ENCODE measurements at places on chromosomes 2 and 18.

DNA sequence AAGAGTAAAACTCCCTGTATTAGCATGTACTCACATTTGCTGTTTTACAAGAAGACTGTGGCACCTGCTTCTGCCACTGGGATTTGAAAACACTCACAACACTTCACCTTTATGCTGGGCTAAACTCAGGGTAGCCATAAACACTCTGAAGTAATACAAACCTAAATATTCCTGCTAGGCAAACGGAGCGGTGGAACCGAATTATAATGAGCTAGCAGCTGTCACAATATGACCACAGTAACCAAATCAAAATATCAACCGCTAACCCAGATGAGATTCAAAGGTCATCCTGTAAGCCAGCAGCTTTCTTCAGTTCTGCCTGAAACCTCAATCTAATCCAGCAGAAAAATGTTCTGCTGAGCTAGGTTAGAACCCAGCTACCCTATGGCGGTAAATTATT is 132.1 kb downstream of the TCF4 start:
- peak; percentile 56 for DNase-seq

DNA sequence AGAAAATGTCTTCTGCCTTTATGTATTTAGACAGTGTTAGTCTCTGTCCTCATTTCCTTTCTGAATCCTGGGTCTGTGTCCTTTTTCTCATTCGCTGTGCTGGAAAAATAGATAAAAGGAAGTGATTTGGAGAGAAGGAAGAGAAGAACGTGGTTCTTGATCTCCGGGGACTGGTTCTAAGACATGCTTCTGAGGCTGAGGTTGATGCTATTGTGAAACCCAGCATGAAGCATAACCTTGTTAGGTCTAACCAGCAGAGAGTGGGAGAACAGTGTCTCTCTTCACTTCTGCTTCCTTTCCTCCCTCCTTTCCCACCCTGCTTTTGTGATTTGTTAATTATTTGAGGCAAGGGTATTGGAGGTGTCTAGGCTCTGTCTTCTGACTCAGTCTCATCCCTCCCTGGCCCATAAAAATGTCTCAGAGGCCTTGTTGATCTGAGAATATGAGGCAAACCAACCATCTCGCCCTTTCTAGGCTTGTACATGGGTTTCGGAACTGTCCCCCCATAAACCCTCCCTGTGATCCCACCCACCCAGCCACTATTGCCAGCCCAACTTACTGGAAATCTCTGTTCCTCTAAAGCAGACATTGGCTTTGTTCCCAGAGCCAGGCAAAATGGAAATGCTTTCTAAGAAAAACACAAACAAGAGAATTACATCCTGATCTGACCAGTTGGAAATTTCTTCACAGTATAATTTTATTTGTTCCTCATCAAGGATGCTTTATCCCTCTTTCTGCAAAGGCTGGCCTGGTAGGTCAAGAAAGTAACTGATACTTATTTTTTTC is 360.6 kb upstream of the TNP1 start:
- no peak for DNase-seq

- no peak for DNase-seq
Measured at GRCh38 chr2:18987592-18988073, 370.8 kb downstream of the OSR1 start.

DNA sequence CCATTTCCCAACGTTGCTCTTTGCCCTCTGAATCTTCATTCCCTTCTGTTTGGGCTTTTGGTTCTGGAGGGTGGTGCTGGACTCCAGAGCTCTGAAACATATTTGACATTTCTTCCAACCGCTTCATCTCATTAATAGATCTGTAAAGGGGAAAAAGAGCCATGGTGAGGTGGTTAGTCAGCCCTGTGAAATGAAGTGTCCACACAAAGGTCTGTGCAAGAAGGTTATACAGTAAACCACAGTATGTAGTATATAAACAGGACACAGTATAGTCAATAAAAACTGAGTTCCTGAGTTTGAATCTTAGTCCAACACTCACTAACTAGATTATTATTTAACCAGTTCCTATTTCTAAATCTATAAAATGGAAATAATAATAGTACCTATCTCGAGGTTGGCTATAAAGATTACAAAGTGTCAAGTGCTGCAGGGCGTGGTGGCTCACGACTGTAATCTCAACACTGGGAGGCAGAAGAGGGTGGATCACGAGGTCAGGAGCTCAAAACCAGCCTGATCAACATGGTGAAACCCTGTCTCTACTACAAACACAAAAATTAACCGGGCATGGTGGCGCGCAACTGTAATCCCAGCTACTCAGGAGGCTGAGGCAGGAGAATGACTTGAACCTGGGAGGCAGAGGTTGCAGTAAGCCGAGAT is 13.1 kb downstream of the STARD7 start:
- no peak for DNase-seq

DNA sequence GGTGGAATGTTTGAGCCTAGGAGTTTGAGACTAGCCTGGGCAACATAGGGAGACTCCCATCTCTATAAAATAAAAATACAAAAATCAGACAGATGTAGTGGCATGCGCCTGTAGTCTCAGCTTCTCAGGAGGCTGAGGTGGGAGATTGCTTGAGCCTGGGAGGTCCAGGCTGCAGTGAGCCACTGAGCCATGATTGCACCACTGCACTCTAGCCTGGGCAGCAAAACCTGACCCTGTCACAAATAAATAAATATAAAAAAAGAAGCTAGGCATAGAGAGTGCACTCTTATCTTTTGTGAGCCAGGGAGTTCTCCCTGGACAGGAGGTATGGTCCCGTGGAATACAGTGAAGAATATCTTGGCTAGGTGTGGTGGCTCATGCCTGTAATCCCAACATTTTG is 11.0 kb upstream of the KYNU start:
- no peak for DNase-seq

- no peak for DNase-seq
Measured at GRCh38 chr2:170842785-170843184, 26.1 kb downstream of the GAD1 start.

DNA sequence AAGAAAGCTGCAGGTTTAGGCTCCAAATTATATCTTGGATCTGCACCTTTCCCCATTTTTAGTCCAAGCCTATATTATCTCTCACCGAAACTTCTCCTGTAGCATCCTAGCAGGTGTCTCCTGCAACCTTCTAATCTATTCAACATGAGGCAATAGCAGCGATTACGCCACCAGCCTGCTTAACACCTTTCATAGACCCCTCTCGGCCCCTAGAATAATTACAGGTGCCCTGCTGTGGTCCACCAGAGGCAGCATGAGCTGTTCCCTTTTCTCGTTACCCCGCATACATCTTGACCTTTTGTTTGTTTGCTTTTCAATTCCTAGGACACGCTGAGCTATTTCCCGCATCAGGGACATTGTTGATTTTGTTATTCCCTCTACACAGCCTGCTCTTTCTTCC is 361.9 kb downstream of the CYRIA start:
- no peak for DNase-seq

GRCh38 chr2:88054782-88055370 is 707 bp downstream of the KRCC1 start:
- DNase-seq, result no peak

DNA sequence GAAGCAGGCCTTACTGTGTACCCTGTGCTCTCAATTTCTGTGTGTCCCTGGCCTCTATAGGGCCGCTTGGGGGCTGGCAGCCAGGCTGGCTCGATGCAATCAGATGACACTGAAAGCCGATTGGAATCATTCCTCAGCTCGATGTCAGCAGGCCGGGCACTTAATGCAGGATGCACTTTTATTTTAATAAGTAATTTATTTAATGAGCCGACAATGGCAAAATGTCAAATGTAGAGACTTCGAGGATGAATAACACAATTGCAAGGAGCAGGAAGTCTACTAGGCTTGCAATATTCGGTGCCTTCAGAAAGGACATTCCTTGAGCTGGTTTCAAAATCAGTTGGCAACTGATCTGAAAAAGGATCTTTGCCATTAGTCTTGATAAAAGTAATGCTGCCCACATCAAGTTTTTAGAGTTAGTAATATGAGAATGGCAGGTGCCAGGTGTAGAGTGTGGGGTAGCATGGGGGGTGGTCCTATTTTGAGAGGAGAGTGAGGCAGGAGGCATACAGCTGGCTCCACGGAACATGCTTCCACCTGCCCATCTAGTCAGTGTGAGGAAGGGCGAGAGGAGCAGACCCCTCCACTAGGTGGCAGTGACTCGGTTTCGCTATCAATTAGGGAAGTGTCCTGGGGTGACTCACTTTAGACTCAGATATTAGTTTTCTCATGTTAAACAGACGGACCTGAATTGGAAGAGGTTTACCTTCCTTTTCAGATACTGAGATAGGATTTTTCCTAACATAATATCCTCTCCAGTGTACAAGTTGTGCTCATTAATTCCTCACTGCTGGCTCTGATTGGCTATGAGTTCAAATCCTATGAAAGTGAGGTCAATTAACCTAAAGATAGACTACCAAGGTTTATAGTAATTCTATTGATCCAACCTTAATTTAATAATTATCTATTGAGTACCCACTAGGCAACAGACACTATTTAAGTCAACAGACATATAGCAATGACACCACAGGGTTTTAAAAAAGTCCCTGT is 80.9 kb downstream of the NABP1 start:
- no peak for DNase-seq

GRCh38 chr2:145228506-145228905 is 708.6 kb upstream of the ZEB2 start:
- no peak for DNase-seq

- no peak for DNase-seq
Measured at GRCh38 chr18:45066210-45066609, 385.5 kb downstream of the SETBP1 start.

DNA sequence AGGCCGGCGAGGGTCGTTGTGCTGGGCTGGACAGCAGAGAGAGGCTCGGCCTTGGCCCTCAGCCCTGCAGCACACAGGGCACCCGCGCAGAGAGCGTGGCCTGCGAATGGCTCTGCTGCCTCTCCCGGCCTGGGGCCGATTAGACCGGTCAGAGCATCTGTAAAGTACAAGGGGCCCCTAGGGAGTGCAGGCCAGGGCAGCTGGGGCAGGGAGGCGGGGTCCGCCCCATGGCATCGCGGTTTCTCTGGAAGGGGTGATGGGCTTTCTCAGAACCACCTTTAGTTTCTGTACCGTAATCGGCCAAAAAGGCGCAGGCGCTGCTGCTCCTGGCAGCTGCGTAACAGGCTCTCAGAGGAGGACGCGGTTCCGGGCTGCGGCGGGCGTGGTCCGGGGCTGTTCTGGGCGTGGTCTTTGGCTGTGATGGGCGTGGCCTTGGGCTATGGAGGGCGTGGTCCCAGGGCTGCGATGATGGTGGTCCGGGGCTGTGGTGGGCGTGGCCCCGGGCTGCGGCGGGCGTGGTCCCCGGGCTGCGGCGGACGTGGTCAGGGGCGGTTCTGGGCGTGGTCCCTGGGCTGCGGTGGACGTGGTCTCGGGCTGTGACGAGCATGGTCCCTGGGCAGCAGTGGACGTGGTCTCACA is 1.5 kb upstream of the GPR148 start:
- peak; percentile 71 for DNase-seq

DNA sequence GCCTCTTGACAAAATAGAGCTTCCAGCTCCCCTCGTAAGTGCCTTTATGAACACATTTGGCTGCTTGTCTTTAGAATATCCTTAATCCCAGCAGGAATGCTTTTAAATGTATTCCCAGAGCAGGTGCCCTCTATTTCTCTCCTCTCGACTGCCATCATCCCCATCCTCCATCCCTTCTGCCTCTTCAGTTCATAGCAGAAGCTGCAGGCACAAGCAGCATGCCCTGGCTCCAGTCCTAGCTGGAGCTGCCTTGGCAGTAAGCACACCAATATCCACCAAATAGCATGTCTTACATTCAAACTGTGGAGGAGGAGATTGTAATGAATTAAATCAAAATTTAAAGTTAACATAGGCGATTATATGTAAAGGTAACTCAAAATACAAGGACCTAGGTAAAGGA is 891.3 kb upstream of the SLC39A10 start:
- no peak for DNase-seq

DNA sequence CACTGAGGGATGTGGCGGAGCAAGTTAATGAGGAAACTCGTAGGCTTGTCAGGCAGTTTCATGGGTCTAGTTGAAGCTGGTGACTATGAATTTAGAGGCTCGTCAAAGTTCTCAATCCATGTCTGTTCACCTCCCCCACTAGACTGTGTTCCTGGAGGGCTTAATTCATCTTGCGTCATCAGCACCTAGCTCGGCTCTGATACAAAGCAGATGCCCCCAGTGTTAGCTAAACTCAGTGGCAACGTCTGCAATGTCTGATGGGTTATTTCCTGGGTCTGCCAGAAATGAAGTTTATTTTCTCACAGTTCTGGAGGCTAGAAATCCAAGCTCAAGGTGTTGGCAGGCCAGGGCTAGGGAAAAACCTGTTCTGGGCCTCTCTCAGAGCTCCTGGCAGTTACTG is 140.6 kb downstream of the PID1 start:
- DNase-seq, result no peak

GRCh38 chr18:22318745-22319407 is 98.8 kb downstream of the CTAGE1 start:
- DNase-seq, result no peak
